K562 (cell line): ENCODE measurements at places on chromosomes 4 and X. TPM values are rescaled to one million over a fixed set of nuclear protein-coding genes. Genes with fewer than 3 reads are reported as not detected.

GRCh38 chr4:96736352-96736889, 896.5 kb downstream of the PDHA2 start:
- H3K4me3 ChIP-seq: no peak overlapping the region
- DNase-seq: no peak
- no peak overlapping the region for H3K27ac ChIP-seq

DNA sequence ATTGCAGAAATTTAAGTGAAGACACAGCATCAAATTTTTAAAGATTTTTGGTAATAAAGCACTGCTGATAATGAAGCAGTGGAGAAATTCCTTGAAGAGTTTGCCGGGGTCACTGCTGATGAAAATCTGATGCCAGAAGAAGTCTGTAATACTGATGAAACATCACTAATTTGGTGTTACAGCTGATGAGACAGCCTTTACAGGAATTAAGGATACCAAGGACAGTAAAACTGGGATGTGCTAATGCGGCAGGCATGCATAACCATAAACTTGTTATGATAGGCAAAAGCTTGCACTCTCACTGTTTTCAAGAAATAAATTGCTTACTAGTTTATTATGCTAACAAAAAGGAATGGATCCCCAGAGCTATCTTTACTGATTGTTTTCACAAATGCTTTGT, 52.9 kb upstream of the VEGFC start:
- H3K4me3 ChIP-seq: no peak overlapping the region
- H3K4me1 ChIP-seq: no peaks in the 10 kb centered on the region
- no peak for DNase-seq
- H3K27ac ChIP-seq: no peak overlapping the region

HS6ST2 gene
- total RNA-seq: not detected in 2 replicates

NOX1 gene
- total RNA-seq: not detected in 2 replicates

DNA sequence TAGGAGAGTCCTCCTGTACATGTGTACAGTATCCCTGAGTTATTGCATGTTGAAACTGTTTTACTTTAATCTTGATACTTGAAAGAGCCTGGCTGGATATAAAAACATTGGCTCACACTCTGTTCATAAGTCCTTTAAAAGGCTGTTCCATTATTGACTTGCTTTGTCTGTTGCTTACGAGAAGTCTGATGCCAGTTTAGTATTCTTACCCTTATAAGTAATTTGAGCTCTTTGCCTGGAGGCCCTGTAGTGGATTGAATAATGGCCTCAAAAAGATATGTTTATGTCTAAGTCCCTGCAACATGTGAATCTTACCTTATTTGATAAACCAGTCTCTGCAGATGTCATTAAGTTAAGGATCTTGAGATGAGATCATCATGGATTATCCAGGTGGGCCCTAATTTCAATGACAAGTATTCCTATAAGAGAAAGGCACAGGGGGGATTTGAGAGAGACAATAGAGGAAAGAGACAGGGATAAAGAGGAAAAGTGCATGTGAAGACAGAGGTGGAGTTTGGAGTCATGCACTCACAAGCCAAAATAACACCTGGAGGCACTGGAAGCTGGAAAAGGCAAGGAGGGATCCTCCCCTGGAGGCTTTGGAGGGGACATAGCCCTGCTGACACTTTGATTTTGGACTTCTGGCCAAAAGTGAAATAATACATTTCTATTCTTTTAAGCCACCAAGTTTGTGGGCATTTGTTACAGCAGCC, 98.1 kb downstream of the IRF2 start:
- no peak overlapping the region for H3K27ac ChIP-seq
- H3K27me3 ChIP-seq: no peaks in the 10 kb centered on the region
- no peaks in the 10 kb centered on the region for H3K36me3 ChIP-seq
- H3K4me3 ChIP-seq: no peak overlapping the region

GRCh38 chrX:119226446-119226845, 9.6 kb upstream of the PGRMC1 start:
- no peak for DNase-seq
- H3K4me1 ChIP-seq: no peaks in the 10 kb centered on the region
- no peak overlapping the region for H3K4me3 ChIP-seq
- no peaks in the 10 kb centered on the region for H3K36me3 ChIP-seq
- peaks cover 5% of the 10 kb centered on the region; the same call in 2 of the 3 replicates for H3K27me3 ChIP-seq

- no peak overlapping the region for H3K4me3 ChIP-seq
- no peak overlapping the region for H3K27ac ChIP-seq
- H3K36me3 ChIP-seq: no peaks in the 10 kb centered on the region
- DNase-seq: no peak
These were observed 45.7 kb downstream of the MAML3 start for GRCh38 chr4:140108243-140108642.
